ENCODE measurements at places on chromosomes 12 and 14.

- DNase-seq, result no peak
Measured at GRCh38 chr12:67161322-67161918, 107.7 kb upstream of the CAND1 start.

- DNase-seq, result no peak
Measured at GRCh38 chr14:77103951-77104350, 5.9 kb downstream of the CIPC start.

GRCh38 chr14:74821267-74821915 is 54.6 kb downstream of the PROX2 start:
- no peak for DNase-seq

GRCh38 chr12:111519083-111519482 is 80.0 kb downstream of the ATXN2 start:
- no peak for DNase-seq

DNA sequence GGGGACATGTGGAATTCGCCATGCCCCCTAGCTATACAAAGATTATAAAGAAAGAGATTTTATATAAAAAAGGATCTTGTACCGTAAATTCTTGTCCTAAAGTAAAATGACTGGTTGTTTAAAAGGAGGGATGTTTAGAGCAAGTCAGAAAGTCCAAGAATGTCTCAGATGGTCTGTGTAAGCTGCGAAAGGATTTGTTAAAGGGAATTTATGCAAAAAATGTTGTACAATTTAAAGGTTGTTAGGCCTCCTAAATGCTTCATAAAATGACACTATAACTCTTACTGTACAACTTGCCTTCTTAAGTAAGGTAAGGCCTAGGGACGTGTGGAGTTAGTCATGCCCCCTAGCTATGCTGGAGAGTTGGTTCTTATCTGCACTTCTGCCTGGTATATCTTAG is 237.6 kb downstream of the KCNH5 start:
- DNase-seq, result no peak

- DNase-seq, result no peak
Measured at GRCh38 chr12:48183876-48184548, 568 bp downstream of the CCDC184 start.

- no peak for DNase-seq
Measured at GRCh38 chr14:99552572-99553216, 51.3 kb downstream of the CCDC85C start.

GRCh38 chr12:126895951-126896913 is 1370.7 kb upstream of the TMEM132C start:
- no peak for DNase-seq

DNA sequence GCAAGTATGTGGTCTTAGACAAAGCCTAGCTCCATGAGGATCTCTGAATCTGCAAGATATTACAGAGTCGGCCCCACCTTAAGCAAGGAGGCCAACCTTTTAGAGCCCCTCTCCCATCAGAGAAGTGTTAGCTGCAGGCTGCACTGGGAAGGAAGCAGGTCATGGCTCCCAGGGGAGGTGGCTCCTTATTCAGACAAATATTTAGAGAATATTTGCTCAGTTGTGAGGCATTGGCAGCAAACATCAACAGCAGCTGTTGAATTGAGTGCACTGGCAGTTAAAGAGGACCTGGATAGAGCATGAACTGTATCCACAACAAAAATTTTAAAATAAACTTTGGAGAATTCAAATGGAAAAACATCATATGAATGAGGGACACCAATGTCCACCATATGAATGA is 44.7 kb downstream of the FSCB start:
- no peak for DNase-seq

DNA sequence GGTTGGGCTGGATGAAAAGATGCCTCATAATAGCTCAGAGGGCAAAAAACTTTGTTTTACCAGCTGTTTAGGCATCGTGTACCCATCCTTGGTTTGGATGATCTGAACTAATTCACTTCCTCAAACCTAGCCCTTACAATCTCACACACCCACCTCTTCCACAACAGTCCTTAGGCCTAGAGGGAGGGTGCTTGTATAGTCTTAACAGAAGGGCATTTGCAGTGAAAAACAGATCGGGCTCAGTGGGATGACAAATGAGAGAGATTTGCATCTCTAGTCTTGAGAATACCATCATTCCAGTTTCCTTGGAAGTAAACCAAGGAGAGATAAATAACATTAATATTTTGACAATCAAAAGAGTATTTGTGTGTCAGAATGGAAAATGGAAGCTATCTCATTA is 11.0 kb downstream of the SLCO1A2 start:
- DNase-seq, result no peak

- no peak for DNase-seq
Measured at GRCh38 chr14:91523972-91524371, 13.9 kb upstream of the PPP4R3A start.

DNA sequence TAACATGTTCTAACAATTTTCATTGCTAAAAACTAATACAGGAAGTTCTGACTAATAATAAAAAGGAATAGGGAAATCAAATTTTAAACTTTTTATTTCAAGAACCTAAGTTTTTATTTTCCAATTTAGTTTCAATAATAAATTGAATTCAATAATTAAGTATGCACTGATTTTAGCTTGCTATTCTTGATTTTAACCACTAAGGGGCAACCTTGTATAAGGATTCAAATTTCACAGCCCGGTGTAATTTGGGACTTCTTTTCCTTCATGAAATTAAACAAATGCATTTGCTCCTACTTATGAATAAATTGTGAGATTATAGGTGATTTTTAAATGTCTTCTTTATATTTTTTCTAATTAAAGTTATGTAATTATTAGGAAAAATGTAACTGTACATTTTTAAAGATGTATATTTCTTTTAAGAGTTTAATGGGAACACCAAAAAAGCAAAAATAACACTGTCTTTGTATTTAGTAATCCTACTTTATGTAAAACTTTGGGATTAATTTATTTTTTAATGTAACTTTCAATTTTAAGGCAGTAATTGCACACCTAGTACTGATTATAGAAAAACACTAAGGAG is 241.4 kb upstream of the PDZRN4 start:
- DNase-seq, result no peak

GRCh38 chr12:583251-583869 is 79.9 kb downstream of the NINJ2 start:
- DNase-seq, result no peak

- DNase-seq, result no peak
Measured at GRCh38 chr12:470133-470532, 10.4 kb downstream of the B4GALNT3 start.

DNA sequence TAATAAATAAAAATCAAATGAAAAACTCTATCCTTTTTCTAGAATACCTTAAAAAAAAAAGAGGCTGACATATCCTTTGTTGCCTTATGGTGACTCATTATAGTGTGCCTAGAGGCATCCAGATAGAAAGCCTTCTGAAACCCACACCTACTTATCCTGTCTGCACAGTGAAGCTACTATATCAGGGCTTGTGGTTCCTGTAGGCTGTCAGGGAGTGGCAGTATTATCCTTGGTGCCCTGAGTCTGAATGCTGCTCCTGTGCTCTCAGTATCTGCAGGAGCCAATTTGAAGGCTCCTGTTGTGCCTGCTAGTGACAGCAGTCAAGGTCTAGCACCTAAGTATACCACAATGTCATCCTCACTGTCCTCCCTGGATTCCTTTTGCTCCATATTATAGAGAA is 168.4 kb upstream of the AVPR1A start:
- no peak for DNase-seq

GRCh38 chr14:32492457-32492856 is 163.4 kb downstream of the AKAP6 start:
- DNase-seq, result no peak

- DNase-seq, result no peak
Measured at GRCh38 chr12:26162905-26163304, 32.5 kb upstream of the SSPN start.

GRCh38 chr12:44031472-44032185 is 195.7 kb downstream of the TMEM117 start:
- DNase-seq, result no peak

GRCh38 chr12:43226151-43226550 is 325.9 kb downstream of the ADAMTS20 start:
- no peak for DNase-seq

GRCh38 chr12:1933342-1934051 is 15.0 kb upstream of the CACNA2D4 start:
- DNase-seq, result no peak

GRCh38 chr12:38156497-38157245 is 159.9 kb upstream of the ALG10B start:
- DNase-seq, result no peak

- DNase-seq, result no peak
Measured at GRCh38 chr14:58026219-58026618, 125.8 kb downstream of the ARMH4 start.

GRCh38 chr12:115261691-115262398 is 577.9 kb upstream of the TBX3 start:
- DNase-seq, result no peak

- DNase-seq, result no peak
Measured at GRCh38 chr12:94111302-94111701, 37.1 kb upstream of the PLXNC1 start.

DNA sequence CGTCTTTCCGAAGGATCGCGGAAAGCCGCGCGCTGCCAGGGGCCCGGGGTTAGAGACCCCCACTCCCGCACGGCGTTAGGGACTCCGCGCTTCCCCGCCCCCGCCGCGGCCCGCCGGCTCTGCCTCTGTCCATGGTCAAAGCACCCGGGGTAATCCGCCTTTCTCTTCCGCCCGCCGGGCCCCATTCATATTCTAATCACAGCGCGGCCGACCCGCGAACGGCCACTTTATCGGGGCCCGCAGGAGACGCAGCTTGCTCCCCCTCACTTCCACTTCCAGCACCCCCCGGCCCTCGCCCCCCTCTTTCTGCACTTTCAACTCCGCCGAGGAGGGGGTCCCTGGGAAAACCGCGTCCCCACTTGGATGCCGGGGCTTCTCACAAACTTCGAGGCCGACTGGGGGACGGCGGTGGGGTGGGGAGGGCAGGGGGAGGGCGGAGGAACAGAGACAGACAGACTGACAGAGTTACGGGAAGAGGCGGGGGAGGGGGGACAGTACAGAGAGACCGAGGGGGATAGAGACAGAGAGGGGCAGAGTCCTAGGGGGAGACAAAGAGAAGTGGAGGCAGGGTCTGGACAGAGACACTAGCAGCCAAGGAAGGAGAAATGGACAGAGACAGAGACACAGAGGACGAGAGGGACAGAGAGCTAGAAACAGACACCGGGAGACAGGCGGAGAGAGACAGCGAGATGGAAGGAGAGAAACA is 1.1 kb upstream of the RFX4 start:
- no peak for DNase-seq

DNA sequence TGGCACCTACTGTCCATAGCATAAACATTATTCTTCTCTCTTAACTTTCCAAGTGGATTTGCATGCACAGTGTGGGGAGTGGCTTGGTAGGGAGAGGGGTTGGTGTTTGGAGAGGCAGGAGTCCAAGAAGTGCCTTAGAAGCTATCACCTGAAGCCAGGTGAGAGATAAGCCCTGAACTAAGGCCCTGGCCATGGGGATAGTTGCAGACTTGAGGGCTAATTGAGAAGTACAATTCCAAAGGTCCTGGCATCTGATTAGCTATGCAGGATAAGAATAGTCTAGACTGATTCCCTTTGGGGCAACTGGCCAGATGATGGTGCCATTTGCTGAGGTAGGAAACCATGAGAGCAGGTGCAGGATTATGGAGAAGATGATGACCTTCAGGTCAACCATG is 2.0 kb upstream of the PCK2 start:
- DNase-seq, result no peak

DNA sequence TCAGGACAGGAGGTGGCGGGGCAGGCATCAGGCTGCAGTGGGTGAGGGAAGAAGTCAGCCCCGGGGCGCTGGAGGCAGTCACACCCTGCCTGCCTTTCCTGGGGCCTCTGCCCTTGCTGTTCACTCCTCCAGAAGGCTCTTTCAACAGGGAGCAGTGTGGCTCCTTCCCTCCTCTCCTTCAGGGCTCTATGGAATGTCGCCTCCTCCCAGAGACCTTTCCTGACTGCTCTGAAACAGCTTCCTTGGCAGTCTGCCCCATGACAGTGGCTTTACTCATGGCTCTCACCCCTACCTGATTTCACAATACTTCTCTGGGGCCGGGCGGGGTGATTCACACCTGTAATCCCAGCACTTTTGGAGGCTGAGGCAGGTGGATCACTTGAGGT is 7.1 kb downstream of the RHOF start:
- DNase-seq, result no peak
